HTR-8/SVneo (cell line): ENCODE measurements at places on chromosomes 12 and 14.

GRCh38 chr14:57833323-57833722 is 32.6 kb downstream of the SLC35F4 start:
- no peak for DNase-seq

- no peak for DNase-seq
Observed at GRCh38 chr14:37598747-37599506, 3.5 kb downstream of the TTC6 start.

GRCh38 chr12:28855761-28856310 is 293.2 kb upstream of the FAR2 start:
- DNase-seq, result no peak

- no peak for DNase-seq
Observed at GRCh38 chr12:91274916-91275315, 92.3 kb upstream of the DCN start.

DNA sequence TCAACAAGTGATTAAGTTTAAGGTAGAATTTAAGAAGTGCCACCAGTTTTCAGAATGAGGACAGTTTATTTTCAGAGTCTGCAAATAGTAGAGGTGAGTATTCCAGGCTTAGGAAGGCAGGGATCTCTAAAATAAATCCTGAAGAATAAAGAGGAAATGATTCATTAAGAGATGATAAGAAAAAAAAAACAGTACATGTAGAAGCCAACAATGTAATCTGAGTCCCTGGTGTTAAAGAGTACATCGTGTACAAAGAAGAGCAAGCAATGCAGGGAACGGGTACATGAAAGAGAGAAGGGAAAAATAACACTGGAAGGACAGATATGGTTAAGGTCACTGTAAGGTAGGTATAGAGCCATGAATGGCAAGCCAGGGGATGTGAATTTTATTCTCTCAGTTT is 95.2 kb upstream of the FOXG1 start:
- DNase-seq, result no peak

GRCh38 chr12:76962099-76962498 is 83.3 kb upstream of the CSRP2 start:
- no peak for DNase-seq

DNA sequence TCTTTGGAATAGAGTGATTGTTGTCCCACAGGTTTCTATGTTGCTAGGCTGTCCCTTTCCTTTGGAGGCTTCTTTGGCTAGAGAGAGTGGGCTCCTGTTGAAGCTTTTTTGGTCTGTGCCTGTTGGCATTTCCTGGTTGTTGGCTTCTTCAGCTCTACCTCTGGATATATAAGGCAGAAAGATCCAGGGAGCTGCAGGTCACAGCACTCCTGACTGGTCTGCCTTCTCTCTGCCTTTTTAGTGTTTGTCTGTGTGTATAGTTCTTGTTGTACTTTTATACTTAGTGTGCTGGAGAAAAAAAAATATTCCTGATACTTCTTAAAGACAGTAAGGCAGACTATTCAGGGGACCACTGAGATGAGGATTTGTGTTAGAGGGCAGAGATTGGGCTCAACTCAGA is 202.7 kb downstream of the FBXL14 start:
- DNase-seq, result no peak

DNA sequence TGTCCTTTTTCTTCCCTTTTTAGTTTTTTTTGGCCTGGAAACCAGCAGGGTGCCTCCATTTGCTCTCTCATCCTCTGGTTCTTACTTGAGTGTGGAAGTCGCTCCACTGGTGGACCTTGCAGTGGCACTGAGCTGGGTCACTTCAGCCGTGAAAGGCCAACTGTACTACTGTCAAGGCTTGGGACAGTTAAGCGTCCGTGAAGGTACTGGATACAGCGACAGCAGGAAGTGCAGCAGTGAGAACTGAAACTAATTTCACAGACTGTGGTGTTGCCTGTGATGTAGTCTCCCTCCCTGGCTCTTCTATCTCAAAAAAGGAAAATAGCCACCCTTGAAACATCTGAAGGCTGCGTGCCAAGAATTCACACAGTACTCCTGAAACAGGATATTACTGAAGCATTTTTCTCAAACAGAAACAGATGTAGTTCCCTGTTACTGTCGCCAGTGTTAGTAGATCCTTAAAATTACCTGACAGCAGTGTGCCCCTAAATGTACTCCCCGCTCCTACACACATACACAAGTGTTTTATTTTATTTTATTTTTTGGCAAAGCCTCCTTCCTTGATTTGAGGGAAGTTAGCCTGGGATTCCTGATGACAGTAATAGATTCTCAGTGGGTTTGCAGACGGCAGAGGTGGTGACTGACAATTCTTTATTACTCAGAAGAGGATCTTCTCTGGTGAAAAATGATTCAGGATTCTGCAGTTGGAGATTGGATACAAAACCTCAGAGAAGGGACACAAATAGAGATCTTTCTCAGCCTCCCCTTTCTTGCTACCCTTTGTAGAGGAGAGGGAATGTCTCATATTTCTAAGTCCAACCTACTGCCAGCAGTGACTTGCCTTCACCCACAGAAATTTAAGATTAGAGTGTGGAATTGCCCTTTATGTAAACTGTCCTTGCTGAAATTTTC is 4.4 kb downstream of the SUSD6 start:
- no peak for DNase-seq

DNA sequence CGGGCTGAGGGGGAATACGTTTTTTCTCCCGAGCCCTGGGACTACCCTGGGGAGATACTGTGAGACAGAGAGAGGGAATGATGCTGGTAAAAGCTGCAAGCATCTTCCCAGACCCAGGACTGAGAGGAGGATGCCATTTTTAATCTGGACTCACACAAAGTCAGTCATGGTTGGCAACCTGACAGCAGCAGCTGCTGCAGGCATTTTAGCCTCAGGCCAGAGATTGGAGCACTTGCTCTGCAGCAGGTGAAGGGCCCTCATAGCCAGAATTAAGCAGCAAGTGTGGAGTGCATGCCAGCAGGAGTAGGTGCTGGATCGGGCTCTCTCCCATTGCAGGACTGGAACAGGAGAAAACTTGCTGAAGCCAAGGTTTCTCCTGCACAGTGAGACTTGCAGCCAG is 361.1 kb upstream of the CLEC14A start:
- no peak for DNase-seq

DNA sequence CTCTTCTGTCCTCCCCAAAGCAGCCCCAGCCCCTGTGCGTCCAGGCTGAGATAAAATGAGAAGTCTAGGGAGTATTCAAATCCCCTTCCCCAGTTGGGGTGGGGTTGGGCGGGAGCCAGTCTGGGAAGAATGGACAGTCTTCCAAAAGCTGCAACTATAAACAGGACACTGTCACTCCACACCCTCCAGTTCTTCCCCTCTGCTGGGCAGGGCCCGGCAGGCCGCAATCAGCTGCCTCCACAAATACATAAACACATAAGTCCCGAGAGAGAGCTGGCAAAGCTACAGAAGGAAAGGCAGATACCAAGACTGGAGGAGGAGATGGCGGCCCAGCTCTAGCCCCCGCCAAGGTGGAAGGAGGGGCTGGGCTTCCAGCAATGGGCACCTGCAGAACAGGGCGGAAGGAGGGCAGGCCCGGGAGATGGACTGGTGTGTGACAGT is 12.7 kb downstream of the LTBP2 start:
- no peak for DNase-seq

DNA sequence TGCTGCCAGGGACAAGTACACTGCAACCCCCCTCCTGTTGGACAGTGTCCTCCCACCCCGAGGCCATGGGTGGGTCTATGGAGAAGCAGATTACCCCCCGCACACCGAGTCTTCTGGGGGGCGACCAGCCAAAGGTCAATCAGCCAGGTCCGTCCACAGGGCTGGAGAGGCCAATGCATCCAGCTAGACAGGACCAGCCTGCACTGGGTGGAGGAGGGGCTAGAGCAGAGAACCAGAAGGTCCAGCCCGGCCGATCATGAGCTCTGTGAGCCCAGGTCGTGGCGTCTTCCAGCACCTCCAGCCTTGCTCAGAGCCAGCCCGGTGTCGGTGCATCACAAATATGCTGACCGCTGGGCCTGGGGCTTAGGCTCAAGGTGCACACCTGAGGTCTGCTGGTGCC is 8.2 kb upstream of the ADSS1 start:
- no peak for DNase-seq

DNA sequence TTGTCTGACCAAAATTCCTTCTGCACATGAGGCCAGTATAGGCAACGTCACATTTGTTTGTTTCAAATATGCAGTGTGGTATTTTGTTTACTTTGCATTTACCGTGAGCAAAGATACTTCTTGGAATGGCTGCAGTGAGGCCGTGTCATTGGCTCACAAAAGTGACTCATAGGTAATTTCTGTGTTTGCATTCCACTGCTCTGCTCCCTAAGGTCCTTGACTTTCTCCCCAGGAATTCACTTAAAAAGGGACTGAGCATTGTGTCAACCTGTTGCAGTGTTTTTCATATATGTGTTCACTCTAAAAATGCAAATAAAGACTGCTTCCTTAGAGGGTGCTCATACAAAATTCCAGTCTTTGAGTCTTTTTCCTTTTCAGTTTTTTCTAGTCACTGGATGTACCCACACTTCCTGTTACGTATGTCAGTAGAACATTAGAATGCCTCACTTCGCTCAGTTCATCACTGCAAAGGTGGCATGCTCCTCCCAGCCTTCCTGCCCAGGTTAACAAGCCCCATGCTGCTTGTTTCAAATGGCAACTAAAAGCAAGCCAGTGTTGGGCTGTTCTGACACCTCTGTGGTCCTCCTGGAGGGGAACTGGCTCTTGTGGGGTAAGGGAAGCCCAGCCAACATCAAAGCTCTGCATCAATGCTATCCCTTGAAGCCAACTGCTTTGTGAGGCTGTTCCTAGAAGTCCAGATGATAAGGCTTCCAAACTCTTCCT is 9.1 kb downstream of the C12orf76 start:
- DNase-seq, result peak; percentile 76

GRCh38 chr12:109949089-109949488 is 47.1 kb downstream of the GIT2 start:
- DNase-seq, result no peak

GRCh38 chr14:90005441-90005840 is 49.7 kb downstream of the TDP1 start:
- DNase-seq, result no peak

DNA sequence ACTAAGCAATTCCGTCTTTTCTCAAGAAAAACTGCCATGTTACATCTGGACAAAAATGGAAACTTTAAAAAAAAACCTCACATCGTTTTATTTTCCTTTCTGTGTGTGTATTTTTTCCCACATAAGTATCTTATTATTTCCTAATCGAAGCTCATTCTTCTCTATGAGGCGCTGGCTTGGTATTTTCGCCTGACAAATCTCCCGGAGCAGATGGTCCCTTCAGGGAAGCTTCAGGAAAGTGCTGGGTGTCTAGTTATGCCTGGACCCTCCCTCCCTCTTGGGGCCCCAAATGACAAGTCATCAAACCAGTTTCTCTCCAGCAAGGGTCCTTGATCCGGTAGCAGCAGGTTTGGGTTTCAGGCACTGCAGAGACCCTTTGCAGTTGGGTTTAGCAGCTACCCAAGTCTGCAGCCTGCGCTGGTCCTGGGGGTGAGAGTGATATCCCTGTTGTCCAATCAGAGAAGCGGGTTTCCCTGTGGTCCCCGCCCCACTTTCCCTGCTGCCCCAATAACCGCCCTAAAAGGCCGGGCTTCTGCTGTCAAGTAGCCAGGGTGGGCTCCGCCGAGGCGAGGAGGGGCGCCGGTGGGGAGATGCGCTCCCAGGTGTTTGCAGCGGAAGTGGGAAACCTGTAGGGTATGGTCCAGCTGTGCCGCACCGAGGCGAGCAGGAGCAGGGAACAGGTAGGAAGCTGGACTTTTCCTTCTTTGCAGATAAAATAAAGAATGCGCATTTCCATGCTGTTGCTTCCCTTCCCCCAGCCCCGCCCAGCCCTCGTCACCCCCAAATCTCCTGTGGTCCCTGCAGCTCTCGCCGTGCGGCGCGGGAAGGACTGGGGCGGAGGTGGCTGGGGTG is at the start of gene CNTN1:
Gene CNTN1 (plus strand): TSS at position 527 of the 852 bp plus-strand sequence.
- DNase-seq, result no peak

- DNase-seq, result no peak
Observed at GRCh38 chr12:123050331-123050831, 69.9 kb downstream of the ARL6IP4 start.

DNA sequence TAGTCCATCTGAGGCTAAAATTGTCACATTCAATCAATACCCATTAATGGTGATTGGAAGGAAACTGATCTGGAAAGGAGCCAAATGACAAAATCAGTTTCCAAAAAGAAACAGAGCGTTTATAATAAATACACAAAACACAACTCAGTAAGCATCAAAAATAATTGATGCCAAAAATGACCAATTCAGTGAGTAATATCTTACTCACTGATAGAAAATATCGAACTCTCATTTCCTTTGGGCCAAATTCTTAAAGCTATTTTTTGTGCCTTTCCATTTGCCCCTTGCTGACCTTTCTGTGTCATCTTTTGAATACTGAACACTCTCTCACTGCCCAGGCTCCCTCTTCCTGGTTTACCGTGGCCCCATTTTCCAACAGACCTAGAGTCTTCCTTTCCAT is 22.5 kb upstream of the ATP2B1 start:
- DNase-seq, result no peak

- no peak for DNase-seq
Observed at GRCh38 chr12:130087222-130087621, 75.0 kb upstream of the FZD10 start.

DNA sequence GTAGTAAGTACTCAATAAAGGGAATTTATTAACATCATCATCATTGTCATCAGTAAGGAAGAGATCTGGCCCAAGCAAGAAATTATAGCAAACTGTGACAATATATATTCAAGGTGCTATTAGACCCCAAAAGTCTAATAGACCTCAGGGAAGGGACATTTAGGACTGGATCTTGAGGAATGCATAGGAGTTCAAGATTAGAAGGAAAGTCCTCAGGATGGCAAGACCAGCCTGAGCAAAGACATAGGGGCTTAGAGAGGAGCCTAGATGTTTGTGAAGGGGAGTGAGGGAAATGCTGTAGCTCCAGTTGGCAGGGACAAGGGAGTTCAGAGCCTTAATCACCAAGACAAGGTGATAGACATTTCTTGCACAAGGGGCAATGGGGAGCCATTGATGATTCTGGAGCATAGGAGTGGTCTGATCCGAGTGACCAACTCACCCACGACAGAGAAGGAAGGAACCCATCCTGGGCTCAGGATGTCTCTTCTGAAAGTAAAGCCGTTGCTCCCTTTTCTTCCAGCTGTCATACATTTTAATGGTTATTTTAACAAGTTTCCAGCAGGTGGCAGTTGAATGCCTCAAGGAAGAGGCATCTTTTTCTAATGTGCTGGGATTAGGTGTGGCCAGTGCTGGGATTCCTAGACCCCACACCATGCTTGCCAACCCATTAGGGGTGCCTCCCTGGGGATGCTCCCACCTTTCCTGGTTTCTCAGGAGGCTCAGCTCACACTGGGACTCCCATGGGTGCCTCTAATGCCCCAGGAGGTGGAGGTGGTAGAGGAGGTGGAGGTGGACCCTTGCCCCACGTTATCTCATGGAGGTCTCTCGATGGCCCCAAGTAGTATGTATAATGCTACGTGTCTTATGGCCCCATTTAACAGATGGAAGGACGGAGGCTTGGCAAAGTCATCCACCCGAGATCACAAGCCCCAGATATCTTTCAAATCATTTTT is 37.8 kb downstream of the PHETA1 start:
- peak; percentile 72 for DNase-seq
